ENCODE measurements at places on chromosomes 7 and 10. TPM values are rescaled to one million over a fixed set of nuclear protein-coding genes. Genes with fewer than 3 reads are reported as not detected.

Gene C10orf62
- total RNA-seq, result not detected

GRCh38 chr7:111735661-111736551, 173.6 kb upstream of the IMMP2L start:
- no peak for DNase-seq

- no peak for DNase-seq
Observed at GRCh38 chr7:38223306-38223705, 45.3 kb downstream of the STARD3NL start.

Gene LIPN
- not detected for total RNA-seq

Gene AKR1C4
- total RNA-seq, result not detected

Gene CRPPA
- total RNA-seq, result 1.2 TPM

DNA sequence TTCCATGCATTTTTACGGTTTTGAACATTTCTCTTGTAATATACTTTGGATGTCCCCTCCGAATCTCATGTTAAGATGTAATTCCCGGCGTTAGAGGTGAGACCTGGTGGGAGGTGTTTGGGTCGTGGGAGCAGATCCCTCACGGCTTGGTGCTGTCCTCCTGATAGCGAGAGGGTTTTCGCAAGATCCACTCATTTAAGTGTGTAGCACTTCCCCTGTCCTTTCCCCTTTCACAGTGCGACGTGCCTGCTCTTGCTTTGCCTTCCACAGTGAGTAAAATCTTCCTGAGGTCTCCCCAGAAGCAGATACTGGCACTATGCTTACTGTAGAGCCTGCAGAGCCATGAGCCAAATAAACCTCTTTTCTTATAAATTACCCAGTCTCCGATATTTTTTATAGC, 6.6 kb downstream of the GPR141 start:
- no peak for DNase-seq

DNA sequence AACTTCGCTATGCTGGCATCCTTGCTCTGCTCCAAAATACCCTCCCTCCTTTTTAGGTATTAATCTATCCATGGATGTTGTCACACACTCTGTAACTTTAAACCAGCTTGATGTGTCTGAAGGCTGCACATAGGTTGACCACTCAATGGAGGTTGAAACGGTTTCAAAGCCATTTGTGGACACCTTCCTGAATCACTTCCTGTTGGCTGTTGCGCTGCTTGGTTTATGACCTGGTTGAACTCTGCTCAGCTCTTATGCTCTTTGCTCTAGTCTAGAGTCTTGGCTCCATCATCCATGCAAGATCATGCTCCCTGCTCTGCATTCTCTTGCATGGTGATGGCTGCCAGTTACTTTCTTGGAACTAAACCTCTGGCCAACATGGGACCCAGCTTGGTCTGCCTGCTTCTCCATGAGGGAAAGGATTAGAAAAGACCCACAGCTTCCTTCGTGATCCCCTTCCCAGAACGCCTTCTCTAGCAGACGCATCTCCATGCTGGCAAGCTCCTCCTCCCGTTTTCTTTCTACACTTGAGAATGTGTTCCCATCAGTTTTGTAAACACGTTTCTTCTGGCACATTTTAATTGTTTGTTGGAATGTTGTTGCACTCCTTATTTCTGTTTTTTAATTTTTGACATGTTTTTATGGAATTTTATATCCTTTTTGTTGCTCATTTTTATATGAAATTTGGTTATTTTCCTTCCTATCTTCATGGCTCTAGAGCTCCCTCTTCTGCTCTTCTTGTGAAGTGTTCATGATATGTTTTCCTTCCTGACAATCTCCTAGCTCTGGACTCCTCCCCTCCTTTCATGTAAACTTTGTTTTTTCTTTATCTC, 149.8 kb downstream of the XPNPEP1 start:
- DNase-seq, result no peak

Gene ADRA2A
- 14.2 TPM for total RNA-seq

DNA sequence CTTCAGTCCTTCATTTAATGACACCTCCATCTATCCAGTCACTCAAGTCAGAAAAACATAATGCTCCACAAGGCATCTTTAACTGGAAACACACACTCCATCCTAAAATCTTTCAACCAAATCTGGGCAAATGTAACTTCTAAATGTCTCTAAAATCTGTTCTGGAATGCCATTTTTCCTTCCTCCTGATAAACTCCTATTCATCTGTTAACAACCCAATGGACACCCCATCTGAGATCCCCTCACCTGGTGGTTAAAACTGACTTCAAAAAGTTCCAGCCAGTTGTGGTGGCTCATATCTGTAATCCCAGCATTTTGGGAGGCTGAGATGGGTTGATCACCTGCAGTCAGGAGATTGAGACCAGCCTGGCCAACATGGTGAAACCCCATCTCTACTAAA, 78.7 kb downstream of the ARHGAP21 start:
- no peak for DNase-seq

Gene FGFBP3
- total RNA-seq, result 0.74 TPM

DNA sequence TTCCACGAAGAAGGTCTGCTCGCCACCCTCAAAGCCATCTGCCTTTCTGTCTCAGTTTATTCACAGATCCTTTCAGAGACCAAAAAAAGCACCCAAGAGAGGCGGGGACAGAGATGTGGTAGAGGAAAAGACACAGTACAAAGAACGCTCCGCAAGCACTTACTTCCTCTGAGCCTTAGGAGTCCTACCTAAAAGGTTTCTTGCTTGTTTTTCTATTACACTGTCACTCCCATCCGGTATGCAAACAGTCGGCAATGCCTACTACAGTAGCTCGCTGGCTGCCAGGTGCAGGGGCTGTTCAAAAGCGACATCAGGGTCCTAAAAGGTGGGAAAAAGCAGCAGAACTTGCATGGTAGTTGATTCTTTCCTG, 816 bp downstream of the TECPR1 start:
- DNase-seq, result no peak

DNA sequence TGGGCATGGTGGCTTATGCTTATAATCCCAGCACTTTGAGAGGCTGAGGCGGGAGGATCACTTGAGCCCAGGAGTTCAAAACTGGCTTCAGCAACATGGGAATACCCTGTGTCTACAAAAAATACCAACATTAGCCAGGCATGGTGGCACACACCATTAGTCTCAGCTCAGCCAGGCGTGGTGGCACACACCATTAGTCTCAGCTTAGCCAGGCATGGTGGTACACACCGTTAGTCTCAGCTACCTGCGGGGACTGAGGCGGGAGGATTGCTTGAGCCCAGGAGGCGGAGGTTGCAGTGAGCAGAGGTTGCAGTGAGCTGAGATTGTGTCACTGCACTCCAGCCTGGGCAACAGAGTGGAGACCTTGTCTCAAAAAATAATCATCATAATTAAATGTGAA, 9.0 kb downstream of the LRRC27 start:
- DNase-seq, result no peak

DNA sequence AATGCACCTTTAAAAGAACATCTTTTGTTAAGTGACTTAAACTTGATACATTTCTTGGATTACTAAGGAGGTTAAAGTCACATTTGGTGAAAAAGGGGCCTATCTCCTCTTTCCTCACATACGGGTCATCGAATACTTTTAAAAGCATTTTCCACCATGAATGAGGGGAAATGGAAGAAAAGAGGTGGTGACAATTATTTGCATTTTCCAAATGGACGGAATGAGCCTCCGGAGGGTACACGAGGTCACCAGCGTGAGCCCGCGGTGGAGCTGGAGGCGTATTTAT, 1.0 kb upstream of the BMPR1A start:
- DNase-seq, result no peak

Gene SPDYE5
- not detected for total RNA-seq

Gene GRM3
- total RNA-seq, result not detected

DNA sequence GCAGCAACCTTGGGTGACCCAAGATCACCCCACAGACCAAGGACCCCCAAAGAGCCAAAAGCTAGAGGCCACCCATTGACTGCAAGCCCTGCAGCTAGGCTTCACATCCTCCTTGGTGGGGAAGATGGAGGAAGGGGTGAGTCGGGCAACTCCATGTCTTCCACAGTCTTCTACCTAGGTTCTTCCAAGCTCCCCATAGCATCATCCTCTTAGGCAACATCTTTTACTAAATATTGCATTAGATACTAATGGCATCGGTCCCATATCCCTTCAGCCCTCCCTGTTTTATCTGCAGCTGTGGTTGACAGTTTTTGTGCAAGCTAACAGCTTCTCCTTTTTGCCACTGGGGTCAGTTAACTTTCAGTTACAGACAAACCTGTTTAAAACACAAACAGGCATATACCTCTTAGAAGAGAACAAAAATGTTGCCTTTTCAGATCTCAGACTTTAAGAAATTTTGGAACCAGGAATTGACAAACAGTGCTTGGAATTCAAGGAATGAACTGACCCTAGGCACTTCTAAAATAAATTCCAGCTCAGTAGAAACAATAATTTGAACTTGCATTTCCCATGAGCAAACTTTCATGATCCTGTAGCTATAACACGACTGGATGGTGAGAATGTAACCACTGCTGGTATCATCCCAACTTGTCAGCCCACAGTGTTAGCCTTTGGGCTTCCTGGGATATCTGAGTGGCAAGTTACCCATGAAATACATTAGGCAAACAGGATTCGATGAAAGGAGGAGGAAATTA, 33.9 kb upstream of the MSMB start:
- peak; percentile 70 for DNase-seq

DNA sequence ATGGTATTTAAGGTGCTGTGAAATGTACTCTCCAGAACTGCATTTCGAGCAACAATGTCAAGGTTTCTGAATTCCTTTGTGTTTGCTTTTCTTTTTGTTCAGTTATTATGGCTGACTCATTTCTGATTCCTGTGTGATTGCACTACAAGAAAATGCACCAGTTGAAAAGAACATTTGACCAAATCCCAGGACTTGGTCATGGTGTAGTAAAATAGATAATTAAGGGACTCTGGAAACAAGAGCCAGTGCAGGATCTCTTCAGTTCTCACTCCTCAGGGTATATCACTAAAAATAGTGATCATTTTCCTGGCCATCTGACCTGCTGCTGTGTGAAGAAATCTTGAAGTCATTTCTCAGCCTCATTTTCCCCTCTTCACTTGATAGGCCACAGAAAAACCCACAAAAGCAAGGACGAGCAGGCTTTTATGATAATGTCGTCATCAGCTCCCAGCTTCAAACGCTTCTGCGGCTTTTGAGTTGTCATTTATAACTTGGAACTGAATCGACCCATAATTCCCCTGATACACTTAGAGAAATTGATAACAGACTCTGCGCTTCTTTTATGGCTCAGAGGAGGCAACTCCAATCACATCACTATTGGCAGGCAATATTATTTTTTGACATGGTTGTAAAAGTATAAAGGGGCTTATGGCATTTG, 274.7 kb downstream of the HDAC9 start:
- DNase-seq, result no peak

Gene HTR5A
- not detected for total RNA-seq

DNA sequence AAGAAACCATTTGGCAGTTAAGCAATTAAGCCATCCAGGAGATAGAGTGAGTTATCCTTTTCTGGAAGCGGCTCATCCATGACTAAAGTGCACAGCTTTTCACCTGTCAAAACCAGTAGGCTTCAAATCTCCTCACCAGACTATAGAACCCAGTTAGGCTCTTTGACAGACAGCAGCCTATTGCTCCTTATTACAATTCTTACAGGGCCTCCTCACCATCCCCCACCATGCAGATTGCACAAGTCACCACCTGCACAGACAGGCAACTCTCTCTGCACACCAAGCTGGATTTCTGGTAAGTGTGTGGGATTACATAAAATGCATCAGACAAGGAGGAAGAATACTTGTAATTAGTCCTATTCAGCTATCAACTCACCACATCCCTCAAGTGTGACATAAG, 301.6 kb downstream of the SNX13 start:
- no peak for DNase-seq

Gene MYL10
- total RNA-seq, result not detected

Gene HIPK2
- total RNA-seq, result 21.9 TPM

DNA sequence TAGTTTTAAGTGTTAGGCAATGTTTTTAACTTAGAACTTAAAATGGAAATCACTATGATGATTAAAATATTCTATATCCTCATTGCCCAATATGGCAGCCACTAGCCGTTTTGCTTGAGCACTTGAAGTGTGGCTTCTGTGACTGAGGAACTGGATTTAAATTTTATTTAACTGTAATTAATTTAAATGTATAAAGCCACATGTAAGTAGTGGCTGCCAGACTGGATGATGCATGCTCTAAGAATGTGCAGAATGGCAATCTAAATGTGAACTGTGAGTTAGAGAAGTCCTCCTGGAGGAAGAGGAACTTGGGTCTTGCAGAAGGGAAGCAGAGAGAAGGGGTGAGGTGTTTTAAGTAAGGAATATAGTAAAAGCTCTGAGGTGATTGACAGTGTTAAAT, 451.4 kb downstream of the SUGCT start:
- DNase-seq, result no peak

DNA sequence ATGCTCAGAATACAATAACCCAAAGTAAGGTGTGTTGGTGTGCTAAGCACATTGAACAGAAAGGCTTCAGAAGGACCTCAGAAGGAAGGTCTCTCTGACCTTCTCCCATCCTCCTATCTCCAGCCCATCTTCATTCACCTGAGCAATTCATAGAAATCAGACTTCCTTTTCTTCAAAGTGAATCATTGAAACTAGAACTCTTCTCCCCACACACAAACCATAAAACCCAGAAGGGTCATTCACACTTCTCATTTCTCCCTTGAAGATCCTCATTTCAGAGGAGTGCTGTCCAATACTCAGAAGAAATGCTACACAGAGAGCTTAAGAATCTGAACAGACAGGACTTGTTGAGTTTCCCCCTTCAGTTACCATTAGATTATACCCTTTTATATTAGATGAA, 89.5 kb downstream of the VWDE start:
- no peak for DNase-seq

- no peak for DNase-seq
Observed at GRCh38 chr10:3140280-3140679, 32.3 kb downstream of the PITRM1 start.

GRCh38 chr10:90175161-90175681, 473.8 kb downstream of the KIF20B start:
- peak; percentile 90 for DNase-seq

GRCh38 chr7:106069471-106070200, 42.5 kb downstream of the SYPL1 start:
- DNase-seq, result no peak

- DNase-seq, result no peak
Observed at GRCh38 chr7:95811846-95812445, 39.6 kb downstream of the DYNC1I1 start.

DNA sequence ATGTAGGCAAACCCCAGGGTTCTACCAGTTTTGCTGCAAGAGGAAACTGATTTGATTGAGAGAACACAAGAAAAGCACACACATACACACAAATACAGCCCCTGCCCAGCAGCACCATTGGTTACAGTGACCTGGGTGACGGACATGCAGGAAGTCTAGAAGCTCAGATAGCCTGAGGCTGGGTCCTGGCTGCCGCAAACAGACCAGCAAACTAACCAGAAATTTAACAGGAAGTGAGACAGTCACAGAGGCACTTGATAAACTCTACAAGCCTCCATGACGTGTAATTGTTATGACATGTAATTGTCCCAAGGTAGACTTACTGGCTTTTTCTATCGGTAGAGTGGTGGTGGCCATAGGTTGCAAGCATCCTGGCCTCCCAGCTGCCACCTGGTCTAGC, 58.9 kb downstream of the PRKAR2B start:
- DNase-seq, result no peak

Gene DNAAF5
- total RNA-seq, result 29.7 TPM

GRCh38 chr7:55280031-55280454, 85.1 kb upstream of the LANCL2 start:
- DNase-seq, result no peak

All from vagina (tissue), 2 donors.